Progenitor cell of endocrine pancreas (in vitro differentiated cells): ENCODE measurements at places on chromosomes 4 and X.

DNA sequence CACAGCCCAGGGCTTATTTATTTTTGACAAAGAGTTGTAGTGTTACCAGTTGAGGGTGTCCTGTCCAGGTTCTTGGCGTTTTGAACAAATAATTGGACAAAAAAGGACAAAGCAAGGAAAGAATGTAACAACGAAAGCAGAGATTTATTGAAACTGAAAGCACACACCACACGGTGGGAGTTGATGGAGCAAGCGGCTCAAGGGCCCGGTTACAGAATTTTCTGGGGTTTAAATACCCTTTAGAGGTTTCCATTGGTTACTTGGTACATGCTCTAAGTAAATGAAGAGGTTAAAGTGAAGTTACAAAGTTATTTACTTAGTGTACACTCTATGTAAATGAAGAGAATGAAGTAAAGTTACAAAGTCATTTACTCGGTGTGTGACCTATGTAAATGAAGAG is 27.8 kb upstream of the OPHN1 start:
- no peak overlapping the region for H3K4me3 ChIP-seq
- no peak overlapping the region for H3K27ac ChIP-seq
- no peaks in the 10 kb centered on the region for H3K4me1 ChIP-seq
- no peaks in the 10 kb centered on the region for H3K36me3 ChIP-seq
- H3K27me3 ChIP-seq = no peaks in the 10 kb centered on the region

DNA sequence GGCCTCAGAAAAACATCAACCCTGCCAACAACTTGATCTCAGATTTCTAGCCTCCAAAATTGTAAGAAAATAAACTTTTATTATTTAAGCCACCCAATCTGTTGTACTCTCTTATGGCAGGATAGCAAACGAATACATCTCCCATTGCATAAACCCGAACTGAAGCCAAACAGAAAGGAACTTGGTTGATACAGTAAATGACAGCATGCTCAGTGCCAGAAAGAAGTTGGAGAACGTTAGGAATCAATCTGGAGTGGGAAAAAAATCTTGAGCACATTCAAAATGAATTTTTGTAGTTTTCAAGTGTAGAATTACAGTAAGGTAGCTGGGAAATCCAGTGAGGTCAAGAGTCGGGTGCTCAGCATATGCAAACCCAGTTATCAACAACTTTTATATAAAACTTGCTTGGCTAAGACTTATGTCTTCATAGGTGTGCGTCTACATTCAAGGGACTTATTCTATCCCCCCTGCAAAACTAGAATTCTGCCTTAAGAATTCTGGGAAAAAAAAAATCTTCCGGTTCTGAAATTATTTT is 157.5 kb upstream of the ANKRD50 start:
- no peaks in the 10 kb centered on the region for H3K27me3 ChIP-seq
- peaks cover 3% of the 10 kb centered on the region for H3K4me1 ChIP-seq
- H3K27ac ChIP-seq = no peak overlapping the region
- DNase-seq = no peak
- H3K4me3 ChIP-seq = no peak overlapping the region

GRCh38 chrX:20681683-20682082 is 415.0 kb upstream of the RPS6KA3 start:
- no peaks in the 10 kb centered on the region for H3K36me3 ChIP-seq
- DNase-seq = no peak
- no peaks in the 10 kb centered on the region for H3K4me1 ChIP-seq
- no peak overlapping the region for H3K4me3 ChIP-seq
- no peak overlapping the region for H3K27ac ChIP-seq
- no peaks in the 10 kb centered on the region for H3K27me3 ChIP-seq

GRCh38 chrX:40268188-40268520 is 170.4 kb upstream of the BCOR start:
- DNase-seq = no peak
- peaks cover 7% of the 10 kb centered on the region for H3K27me3 ChIP-seq
- H3K4me3 ChIP-seq = no peak overlapping the region
- peaks cover 13% of the 10 kb centered on the region for H3K4me1 ChIP-seq

DNA sequence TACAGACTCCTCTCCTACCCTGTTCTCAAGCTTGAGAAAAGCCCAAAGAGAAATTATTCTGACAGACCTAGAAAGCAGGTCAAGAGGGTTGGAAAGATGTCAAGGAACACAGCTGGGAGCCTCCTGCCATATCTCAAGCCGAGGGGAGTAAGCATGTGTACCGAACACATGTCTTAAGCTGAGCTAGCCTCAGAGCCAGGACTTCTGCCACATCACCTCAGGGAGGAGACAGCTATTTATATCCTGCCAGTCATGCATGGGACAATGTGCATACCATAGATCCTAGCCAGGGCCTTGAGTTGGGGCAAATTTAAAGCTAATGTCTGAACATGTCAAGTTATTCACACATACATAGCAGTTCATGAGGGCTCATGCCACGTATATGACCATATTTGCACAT is 11.8 kb downstream of the TMEM31 start:
- H3K36me3 ChIP-seq = no peaks in the 10 kb centered on the region
- no peaks in the 10 kb centered on the region for H3K4me1 ChIP-seq
- H3K4me3 ChIP-seq = no peak overlapping the region
- DNase-seq = no peak
